Endodermal cell (in vitro differentiated cells): ENCODE measurements at places on chromosomes 16 and 17.
A peak's percentile ranks its signal among the peaks of the same experiment; 100 is the strongest.

GRCh38 chr17:54270499-54270898, 447.8 kb downstream of the KIF2B start:
- DNase-seq: no peak

GRCh38 chr17:27808628-27809027, 8.3 kb upstream of the NOS2 start:
- peak; percentile 73 for DNase-seq

GRCh38 chr16:80260906-80261311, 279.9 kb upstream of the DYNLRB2 start:
- DNase-seq: no peak

GRCh38 chr16:4733747-4734062, 366 bp downstream of the ANKS3 start:
- no peak for DNase-seq

DNA sequence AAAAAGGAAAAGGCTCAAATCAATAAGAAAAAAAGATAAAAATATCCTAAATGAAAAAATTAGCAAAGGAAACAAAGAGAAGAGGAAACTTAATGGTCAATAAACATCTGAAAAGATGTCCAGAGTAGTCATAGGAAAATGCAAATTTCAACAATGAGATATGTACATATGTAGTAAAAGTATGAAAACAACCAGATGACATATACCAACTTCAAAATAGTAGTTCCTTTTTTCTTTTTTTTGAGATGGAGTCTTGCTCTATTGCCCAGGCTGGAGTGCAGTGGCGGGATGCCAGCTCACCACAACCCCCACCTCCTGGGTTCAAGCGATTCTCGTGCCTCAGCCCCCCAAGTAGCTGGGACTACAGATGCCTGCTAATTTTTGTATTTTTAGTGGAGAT, 21.7 kb upstream of the NFAT5 start:
- DNase-seq: no peak

DNA sequence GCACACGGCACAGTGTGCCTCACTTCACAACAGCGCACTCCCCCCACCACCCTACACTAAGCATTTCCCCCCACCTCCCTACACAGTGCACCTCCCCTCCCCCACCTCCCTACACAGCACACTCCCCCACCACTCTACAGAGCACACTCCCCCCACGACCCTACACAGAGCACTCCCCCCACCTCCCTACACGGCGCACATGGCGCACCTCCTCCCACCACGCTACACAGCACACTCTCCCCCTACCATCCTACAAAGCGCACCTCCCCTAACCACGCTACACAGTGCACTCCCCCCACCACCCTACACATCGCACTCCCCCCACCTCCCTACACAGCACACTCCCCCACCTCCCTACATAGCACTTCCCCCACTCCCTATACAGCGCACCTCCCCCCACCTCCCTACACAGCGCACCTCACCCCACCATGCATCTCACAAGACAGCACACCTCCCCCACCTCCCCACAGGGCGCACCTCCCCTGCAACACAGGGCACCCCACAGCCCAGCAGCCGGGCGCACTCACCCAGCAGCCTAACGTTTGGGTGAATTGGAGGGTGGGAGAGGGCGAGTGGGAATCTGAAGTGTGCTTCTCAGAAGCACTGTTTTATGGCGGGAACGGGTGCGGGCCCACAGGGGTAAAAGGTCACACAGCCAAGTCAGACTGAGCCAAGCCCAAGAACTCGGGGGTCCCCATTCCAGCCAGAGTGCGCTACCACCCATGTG, 10.3 kb downstream of the KNOP1 start:
- no peak for DNase-seq

- DNase-seq: no peak
Measured at GRCh38 chr17:81223762-81224130, 981 bp upstream of the CEP131 start.

GRCh38 chr17:48598736-48599135, 5.2 kb upstream of the HOXB5 start:
- no peak for DNase-seq
